Activated T-helper 17 cell treated with anti-CD3 and anti-CD28 coated beads, Interleukin-2, amount 50 U/mL, for 72 hours (primary cell): ENCODE measurements at places on chromosomes 7 and 10.

DNA sequence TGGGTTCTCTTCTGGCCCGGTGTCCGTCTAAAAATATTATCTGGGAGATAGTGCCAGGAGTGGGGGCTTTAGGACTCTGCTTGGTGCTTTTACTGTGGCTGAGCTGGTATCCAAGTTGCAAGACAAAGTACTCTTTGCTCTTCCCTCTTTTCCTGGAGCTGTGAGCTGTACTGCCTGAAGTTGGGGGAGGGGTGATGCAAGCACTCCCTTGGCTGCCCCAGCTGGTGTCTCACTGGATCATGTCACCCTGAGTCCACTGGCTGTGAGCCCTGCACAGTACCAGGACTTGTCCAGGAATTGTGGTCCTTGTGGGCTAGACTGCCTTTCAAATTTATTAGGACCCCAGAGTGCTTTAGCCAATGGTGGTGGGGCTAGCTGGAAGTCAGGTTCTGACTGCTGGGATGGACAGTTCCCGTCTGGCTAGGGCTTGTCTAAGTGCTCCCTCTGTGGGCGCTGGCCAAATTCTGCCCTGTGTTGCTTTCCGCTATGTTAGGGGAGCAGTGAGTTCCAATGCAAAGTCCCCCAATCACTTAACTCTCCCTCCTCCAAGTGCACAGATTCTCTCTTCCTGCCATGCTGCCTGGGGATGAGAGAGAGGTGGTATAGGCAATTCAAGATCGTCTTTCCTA is 13.1 kb downstream of the CC2D2B start:
- no peak for ATAC-seq

DNA sequence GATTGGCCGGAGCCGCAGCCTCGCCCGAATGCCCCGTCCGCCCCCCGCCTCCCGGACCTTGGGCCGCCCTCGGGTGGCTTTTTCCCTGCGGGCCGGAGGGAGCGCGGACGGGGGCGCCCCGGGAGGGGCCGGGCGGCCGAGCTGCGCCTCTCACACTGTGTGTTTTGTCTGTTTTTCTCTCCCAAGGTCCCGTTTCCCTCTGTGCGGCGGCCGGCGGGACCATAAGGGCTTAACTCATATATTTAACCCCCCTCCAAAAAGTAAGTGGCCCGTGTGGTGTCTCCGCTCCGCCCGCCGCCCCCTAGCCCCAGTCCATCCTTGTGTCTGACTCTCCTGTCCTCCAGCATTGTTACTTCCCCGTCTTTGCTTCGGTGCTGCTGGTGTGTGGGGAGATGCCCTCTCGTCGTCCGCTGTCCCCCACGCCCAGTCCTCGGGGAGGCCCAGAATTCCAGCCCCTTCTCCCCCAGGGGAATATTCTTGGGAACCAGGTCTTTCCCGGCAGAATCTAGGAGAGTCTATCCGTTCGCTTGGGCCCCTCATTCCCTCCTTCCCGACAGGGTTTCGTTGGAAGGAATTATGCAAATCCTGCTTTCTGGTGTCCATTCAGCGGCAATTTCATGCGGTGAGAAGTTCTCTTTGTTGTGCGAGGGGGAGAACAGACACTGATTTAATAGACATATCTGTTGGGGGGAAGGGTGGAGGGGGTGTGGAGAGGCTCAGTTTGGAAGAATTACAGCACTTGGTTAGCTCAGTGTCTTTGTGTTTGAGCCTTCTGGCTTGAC is 1.3 kb downstream of the LCOR start:
- no peak for ATAC-seq

DNA sequence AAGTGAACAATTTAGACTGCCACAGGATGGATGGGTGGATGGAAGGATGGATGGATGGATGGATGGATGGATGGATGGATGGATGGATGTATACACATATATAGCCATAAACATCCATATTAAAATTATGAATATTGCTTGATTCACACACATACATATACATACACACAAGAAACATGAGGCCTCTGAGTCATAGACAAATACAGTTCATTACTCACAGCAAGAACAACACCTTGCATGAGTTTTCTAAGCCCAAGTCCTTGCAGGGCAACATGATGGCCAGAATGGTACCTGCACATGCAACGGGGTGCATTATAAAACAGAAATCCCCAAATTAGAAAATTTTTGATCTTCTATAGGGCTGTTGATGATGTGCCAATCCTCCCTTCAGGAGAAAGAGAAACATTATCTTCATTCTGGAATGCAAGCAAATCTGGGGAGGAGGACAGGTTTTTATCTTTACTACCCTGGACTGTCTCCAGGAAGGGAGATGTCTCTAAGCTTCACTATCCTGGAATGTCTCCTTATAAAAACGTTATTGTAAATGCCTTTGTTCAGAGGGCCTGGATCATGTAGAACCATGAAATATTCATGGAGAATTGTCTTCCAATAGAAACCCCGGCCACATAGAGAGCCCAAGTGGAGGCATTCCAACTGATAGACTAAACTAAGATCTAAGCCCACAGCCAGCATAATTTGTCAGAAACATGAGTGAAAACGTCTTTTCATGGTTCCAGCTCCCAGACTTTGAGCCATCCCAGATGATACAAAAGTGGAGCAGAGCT is 238.6 kb upstream of the LRRN3 start:
- ATAC-seq = peak; percentile 52

- no peak for ATAC-seq
Observed at GRCh38 chr7:42250411-42250810, 13.4 kb upstream of the GLI3 start.

- no peak for ATAC-seq
Observed at GRCh38 chr10:74755273-74755672, 71.1 kb upstream of the KAT6B start.

DNA sequence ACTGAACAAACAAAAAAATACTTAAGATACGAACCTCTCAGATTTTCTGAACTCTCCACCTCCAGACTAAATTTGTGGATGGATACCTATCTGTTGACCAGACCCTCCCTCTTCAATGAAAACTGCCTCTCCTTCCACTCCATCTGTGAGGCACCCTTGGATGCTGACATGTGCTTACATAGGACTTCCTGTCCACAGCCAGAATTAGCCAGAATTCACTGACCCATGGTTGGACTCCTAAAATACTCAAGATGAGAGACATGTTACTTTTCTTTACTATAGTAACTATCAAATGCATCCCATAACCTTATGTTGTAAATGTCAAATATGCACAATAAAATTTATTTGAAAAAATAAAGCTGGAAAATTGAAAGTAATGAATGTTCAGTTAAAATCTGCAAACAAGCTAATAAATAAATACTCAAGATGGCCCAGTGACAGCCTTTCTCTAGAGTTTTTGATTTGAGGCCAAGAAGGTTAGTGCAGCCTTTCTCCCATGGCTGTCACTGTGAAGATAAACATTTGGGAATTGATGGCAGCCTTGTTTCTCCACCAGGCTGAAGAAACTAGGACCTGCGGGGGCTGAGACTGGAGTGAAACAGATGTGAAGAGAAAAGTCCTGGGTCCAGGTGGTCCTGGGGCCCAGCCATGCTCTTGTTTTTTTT is 287.0 kb downstream of the ZEB1 start:
- ATAC-seq = no peak

DNA sequence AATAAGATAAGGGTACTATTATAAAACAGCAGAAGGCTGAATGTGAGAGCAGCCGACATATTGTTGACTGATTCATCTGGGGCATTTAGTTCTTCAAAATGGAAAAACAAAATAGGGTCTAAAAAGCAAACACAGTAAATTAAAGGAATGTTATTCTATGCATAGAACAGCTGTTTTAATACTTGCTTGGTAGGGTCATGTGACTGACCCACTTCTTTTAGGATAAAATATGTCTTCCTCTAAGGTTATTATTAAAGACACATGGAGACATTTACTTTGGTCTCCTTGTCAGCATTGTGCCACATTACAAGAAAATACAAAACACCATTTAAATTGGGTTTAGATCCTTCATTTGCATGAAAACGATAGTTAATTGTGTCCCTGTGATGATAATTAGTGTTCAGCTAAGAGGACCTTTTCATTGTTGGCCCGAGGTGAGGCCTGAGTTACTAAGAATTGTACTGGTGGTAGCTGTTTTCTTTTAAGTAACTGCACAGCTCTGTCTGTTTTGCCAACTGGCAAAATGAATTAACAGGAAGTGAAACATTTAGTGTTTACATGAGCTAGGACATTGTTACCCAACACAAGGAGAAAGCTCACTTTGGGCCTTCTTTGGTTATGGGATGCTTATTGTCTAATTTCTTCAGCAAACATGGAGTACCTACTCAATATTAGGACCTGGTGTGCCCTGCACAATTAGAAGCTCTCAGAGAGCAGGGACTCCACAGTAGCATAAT is 764.4 kb downstream of the LRMDA start:
- ATAC-seq = no peak

DNA sequence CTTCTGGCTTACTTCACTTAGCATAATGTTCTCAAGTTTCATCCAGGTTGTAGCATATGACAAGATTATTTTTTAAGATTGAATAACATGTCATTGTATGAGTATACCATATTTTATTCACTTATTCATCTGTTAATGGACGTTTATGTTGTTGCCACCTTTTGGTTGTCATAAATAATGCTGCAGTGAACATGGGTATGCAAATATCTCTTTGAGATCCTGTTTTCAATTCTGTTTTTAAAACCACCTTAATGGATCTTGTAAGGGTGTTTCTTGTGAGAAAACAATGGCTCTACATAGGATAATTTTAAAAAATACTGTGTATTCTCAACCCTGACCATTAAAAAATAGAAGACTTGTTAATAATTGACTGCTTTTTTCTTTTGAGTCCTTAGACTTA is 290.7 kb upstream of the TMEM229A start:
- no peak for ATAC-seq

DNA sequence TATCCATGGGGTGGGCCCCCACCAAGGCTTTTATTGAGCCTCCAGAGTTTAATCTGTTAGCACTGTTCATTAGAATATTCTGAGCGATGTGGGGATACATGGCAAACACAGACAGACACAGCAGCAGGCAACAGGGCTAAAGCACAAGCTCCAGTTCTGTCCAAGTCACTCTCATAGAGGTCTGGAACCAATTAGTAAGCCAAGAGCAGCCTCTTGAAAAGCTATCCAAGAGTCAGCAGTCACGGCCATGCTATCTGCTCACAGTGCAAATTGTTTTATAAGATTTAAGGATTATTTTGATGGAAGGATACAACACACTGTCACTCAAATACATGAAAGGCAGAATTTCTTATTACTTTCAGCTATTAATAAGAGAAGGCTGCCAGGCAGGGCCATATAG is 86.4 kb upstream of the DGKB start:
- no peak for ATAC-seq

- ATAC-seq = no peak
Observed at GRCh38 chr10:59434463-59435321, 72.3 kb upstream of the FAM13C start.

GRCh38 chr7:96671854-96672253 is 37.8 kb downstream of the SEM1 start:
- no peak for ATAC-seq

DNA sequence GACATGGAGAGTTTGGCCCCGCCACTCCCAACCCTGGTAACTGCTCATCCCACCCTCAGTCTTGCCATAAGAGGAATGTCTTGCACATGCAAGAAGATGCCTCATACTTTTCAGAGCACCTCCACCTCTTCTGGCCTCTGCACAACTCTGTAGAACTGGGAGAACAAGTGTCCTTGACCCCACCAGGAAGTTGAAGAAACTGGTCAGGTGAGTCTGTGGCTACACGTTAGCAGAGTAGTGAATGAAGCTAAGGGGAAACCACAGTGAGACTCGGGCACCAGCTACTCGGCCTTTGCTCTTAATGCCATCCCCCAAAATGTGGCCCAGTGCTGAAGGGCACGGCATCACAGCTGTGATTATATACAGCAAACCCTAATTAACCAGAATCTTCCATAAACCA is 110.1 kb downstream of the ARID5B start:
- ATAC-seq = no peak

DNA sequence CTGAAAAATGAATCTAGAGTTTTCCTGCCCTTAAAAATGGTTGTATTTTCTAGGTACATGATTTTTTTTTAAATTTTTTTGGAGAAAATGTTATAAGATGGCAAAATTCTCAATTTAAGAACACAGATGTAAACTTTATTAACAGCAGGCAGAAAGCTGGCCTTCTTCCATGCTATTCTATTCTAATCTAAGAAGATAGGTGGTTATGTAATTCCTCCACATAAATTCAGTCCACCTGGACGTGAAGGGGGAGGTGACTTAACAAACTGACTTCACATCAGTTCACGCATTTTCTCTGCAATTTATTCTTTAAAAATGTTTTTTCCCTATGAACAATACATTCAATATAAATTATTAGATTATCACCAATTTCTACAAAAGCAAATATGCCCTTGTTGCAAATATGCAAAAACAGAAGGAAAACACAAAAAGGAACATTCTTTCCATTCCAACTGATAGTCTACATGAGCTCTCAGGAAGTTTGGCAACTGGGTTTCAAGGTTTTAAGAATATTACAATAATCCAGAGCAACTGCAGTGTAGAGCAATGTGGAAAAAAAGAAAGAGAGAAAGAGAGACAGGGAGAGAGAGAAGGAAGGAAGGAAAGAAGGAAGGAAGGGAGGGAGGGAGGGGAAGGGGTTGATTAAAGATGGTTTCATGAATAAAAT is 76.8 kb downstream of the HIBADH start:
- no peak for ATAC-seq

GRCh38 chr7:55588976-55589604 is 16.8 kb upstream of the VOPP1 start:
- ATAC-seq = no peak

DNA sequence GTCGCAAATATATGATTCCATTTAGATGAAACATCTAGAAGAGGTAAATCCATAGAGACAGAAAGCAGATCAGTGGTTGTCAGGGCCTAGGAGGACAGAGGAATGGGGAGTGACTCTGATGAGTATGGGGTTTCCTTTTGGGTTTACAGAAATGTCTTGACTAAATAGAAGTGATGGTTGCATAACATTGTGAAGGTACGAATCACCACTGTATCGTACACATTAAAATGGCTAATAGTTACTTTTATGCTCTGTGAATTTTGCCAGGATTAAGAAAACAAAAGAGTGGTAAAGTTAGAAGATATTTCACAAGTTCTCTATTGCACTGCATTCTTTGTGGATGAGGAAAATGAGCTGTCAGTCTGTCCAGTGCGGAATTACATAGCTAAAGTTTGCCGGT is 407.4 kb downstream of the KCNMA1 start:
- ATAC-seq = no peak

DNA sequence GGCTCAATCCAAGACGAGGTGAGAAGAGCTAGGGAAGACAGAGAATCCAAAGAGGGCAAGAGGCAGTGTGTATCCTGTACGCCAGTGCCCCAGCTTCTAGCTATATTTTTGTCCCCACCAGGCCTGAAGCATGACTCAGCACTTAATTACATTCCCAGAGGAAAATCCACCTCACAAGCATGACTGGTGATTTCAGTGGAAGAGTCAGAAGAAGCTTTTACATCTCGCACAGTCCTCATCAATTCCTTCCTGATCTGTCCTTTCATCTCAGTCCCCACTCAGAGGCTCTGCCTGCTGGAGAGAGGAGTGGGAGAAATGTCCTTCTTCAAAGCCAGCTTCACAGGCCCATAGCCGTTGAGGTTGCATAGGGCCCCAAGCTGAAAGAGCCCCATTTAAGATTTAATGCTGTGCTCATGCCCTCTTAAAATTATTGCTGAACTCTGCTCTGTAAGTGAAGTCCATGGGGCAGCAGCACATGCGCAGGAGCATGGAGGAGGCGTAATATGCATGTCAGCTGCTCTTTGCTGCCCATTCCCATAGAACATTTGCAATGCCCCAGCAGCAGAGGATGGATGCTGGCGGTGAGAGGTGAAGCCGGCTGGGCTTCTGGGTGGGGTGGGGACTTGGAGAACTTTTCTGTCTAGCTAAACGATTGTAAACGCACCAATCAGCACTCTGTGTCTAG is 39.0 kb upstream of the AOAH start:
- no peak for ATAC-seq
